ENCODE measurements at places on chromosomes 5 and 9.

DNA sequence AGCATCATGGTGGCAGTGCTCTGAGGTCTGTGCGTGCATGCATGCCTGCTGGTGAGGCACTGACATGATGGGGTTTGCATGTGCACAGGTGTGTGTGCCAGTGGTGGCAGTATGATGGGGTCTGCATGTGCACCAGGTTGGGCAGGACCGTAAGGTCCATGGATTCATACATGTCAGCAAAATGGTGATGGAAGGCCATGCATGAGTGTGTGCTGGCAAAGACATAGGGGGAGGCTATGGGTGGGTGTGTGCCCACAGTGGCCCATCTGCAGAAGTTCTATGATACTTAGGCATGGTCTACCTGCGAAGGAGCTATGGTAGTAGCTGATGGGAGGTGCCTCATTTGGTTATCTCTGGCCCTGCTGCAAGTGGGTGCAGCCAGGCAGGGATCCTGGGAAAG, 348.0 kb upstream of the TARS1 start:
- no peak for DNase-seq

GRCh38 chr5:1846583-1846982, 36.1 kb downstream of the IRX4 start:
- DNase-seq = no peak

GRCh38 chr9:6590772-6591384, 54.7 kb downstream of the GLDC start:
- no peak for DNase-seq

DNA sequence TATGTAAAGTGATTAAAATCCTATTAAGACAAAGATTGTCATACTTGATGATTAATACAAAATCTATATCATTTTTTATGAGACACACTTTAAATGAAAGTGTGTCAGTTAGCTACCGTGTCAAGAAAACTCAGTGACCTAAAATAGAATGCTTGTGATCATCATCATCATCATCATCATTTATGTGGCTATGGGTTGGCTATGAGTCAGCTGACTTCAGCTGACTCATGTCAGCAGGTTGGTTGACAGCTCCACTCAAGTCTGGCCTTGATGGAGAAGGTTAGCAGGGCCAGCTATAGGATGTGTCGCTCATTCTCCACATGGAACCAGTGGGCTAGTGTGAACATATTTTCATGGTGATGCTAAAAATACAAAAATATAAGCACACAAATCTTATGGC, 43.8 kb upstream of the ZNF300 start:
- no peak for DNase-seq

DNA sequence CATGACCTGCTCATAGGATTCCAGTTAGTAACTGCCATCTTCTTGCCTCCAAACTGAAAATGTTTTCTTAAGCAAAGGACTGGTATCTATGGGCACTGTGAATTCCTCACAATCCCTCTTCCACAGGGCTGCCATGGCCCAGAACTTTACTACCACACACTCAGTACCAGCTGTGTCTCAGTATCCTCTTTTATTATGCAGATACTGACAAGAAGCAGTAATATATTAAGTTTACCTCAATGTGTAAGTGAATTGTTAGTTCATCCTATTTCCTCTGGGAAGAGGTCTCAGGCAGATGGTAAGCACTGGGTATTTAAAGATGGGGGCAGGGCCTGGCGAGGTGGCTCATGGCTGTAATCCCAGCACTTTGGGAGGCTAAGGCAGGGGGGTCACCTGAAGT, 320.8 kb upstream of the RFX3 start:
- no peak for DNase-seq

GRCh38 chr5:923281-923873, 30.7 kb downstream of the TRIP13 start:
- no peak for DNase-seq

DNA sequence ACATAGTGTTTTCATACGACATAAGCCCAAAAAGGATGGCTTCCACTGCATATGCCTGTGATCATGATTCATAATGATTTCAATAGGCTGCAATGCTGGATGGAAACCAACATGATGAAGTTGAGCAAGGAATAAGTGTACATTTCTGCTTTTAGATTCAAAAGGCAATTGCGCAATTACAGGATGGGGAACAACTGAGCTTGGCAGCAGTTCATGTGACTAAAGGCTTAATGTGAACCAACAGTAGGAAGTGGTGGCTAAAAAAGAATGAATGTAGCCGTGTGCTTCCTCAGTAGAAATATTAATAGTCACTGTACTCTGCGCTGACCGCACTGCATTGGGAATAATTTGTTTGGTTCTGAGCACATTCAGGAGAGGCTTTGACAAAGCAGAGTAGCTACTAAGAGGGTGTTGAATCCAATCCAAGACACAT, 51.2 kb downstream of the SLC1A3 start:
- DNase-seq = peak; percentile 96

GRCh38 chr9:16068476-16068875, 515.6 kb downstream of the CCDC171 start:
- DNase-seq = no peak

DNA sequence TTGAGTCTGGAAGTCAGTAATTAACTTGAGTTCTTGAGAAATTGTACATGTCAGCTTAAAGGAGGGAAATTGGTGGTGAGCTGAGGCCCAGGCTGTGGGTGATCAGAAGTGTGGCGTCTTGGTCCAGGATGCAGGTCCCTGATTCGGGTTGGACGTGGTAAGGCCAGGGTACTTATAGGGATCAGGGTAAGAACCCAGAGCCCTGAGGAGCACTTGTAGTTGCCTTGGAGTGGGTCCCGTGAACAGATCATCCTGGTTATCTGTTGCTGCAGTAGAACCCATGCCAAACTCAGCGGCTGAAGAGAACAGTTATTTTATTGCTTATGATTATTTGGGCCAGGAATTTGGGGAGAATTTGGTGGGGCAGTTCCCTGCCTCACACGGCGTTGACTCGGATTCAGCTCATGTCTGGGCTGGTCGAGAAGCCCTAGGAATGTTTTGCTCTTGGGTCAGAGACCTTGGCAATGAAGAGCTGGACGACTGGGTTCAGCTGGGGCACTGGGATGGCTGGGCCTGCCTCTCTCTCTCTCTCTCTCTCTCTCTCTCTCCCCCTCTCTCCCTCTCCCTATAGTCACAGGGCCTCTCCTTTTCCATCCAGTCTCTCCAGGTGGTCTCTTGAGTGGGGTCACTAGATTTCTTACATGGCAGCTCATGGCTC, 73.1 kb downstream of the PDZD2 start:
- DNase-seq = no peak

- DNase-seq = no peak
Measured at GRCh38 chr5:168408561-168409305, 77.5 kb upstream of the RARS1 start.

DNA sequence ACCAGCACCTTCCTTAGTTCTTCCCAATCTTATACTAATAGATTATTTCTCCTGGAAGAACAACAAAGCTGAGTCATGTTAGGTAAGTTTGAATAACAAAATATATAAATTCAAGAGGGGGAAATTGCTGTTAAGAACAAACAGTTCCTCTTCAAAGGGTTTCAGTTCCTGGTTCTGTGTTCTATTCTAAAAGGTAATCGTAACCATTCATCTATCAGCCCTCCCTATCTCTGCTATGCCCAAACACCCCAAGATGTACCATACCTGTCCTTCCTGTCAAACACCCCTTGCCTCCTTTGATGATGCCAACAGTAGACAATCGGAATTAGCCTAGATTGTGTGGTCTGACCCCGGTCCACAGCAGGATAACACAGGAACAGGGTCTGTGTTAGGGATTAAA, 4.2 kb upstream of the RNF180 start:
- DNase-seq = no peak

GRCh38 chr5:141510850-141511601, 22.1 kb downstream of the PCDHGC5 start:
- no peak for DNase-seq

GRCh38 chr9:129987047-129987446, 55.9 kb downstream of the FNBP1 start:
- no peak for DNase-seq

DNA sequence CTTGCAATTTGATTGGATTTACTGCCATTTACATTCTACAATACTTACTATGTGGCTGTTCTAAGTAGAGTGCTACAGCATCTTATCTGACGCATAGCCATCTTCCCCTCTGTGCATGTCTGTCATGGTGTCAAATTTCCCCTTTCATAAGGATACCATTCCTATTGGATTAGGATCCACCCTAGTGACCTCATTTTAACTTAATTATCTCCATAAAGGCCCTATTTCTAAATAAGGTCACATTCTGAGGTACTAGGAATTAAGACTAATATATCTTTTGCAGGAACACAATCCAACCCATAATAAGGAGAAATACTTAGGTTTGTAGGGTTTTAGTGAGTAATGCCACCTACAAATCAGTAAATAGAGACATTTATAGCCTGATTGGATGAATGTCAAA, 268.0 kb downstream of the ADAMTSL1 start:
- DNase-seq = no peak

- DNase-seq = no peak
Measured at GRCh38 chr5:147509710-147510651, at the start of gene DPYSL3. DPYSL3 (minus strand) TSS chr5:147510068; CDS start chr5:147509858, 210 bp downstream.

All from retinal pigment epithelial cell (primary cell).